ENCODE measurements at places on chromosomes 2 and 18. TPM values are rescaled to one million over a fixed set of nuclear protein-coding genes. Genes with fewer than 3 reads are reported as not detected.

DNA sequence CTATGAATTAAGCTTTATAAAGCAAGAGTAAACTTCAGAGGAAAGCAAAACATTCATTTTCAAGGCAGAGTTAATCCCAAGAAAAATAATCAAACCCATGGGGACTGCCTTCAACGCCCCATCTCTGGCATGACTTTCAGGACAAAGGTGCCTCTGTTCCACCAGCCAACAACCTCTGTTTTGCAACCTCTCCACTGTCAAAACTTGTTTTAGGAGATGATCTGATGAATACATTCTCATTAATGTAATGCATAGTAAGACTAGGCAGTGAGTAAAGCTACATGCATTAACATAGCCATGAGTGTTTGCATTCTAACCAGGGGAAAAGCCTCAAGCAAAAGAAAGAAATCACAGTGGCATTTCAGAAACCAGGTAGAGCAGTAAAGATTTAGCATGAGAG is 357.0 kb downstream of the FBXO15 start:
- no peak for DNase-seq

DNA sequence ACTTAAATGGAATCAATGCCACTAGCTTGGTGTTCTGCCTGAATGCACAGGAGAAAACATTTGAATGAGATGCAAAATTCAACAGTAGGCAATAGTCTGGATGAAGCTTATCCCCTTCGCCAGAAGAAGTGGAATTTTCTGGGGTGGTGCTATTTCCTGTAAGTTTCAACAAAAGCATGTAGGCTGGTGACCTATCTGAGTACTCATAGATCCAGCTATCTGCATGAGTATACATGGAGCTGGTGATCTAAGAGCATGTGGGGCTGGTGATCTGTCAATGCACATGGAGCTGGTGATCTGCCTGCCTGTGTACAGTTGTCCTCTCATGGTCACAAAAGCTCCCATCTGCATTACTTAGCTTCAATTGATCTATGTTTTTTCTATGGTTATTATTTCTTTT is 71.2 kb downstream of the SLC9A4 start:
- DNase-seq: no peak

DNA sequence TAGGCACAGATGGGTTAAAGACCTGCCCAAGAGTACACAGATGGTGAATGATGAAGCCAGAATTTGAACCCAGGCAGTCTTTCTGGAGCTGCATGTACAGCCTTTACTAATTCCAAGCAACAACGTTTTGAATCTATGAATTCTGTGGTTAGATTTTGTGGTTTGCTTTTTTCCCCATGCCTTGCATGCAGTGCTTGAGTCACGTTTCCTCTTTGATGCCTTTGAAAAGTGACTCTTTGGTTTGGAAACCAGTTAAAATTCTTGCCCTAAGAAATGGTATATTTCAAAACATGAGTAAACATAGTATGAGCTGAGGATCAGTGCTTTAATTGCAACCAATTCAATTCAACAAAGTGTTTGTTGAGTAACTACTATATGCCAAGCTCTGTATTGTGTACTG is 48.2 kb upstream of the PPM1B start:
- DNase-seq: no peak

DNA sequence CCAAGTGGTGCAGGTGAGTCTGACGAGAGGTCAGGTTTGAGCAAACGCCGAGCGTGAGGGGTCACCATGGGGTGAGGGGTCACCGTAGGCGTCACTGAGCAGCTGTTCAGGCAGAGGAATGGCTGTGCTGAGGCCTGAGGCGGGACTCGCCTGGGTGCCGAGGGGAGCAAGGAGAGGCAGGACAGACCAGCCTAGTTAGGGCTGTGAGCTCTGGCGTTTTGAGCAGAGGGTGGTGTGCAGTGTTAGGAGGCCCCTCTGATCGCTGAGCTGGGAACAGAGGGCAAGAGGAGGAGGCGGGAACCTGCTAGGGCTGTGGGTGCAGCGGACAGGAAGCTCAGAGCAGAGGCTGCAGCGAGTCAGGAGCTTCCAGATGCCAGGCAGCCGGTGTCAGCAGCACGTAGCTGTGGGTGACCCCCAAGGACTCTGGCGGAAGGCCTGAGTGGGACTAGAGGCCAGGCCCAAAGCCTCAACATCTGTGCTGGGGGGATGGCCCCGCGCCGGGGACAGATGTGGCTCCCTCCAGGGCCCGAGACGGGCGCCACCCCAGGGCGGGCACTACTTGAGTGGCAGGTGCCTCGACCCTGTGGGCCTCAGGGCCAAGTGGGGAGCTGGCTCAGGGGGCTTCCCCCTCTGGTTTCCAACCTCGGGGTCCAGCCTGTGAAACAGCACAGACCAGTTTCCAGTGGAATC is 55.7 kb downstream of the KCNG2 start:
- no peak for DNase-seq

- no peak for DNase-seq
Observed at GRCh38 chr2:195590861-195591205, 66.2 kb upstream of the SLC39A10 start.

DNA sequence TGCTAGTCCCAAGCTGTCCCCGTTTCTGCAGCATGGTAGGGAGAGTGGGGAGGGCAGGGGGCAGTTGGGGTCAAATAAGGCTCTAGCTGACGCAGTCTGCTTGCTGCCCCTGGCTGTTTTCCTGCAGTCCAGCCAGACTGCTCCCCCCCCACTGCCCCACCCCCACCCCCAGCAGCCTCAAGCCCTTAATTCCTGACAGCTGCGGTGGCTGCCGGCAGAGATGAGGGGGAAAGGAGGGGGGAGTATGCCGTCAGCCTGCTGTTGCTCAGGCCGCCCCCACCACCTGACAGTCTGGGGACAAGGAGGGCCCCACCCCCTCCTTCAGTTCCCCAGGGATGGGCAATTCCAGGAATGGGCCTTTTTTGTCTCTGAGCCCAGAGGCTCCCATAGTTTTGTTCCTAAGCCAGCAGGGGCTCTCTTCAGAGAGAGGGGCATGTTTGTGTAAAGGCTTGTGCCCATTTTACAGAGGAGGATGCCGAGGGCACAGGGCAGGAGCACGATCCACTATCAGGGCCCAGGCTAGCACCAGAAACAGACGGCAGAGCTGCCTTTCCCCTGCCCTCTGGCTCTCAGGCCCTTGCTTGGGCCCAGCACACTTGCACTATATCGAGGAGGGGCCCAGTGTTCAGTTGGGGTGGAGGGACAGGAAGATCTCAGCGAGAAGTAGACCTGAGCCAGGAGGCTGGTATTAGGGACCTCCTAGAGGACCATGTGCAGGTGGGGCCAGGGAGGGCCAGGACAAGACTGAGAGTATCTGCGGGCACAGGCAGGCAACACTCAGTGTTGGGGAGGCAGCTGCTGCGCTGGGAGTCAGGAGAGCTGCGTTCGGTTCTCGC is 1.5 kb upstream of the WNT10A start:
- DNase-seq: no peak

The MPP4 gene
- polyA plus RNA-seq: not detected

The TMEM163 gene
- polyA plus RNA-seq: 3.2 TPM

The SH3RF3 gene
- polyA plus RNA-seq: 4.3 TPM

The SP3 gene
- polyA plus RNA-seq: 15.0 TPM

Measured in stomach (tissue), 19 donors.